Activated CD8-positive, alpha-beta memory T cell treated with anti-CD3 and anti-CD28 coated beads for 4 hours (primary cell): ENCODE measurements at places on chromosomes 1 and 21.

DNA sequence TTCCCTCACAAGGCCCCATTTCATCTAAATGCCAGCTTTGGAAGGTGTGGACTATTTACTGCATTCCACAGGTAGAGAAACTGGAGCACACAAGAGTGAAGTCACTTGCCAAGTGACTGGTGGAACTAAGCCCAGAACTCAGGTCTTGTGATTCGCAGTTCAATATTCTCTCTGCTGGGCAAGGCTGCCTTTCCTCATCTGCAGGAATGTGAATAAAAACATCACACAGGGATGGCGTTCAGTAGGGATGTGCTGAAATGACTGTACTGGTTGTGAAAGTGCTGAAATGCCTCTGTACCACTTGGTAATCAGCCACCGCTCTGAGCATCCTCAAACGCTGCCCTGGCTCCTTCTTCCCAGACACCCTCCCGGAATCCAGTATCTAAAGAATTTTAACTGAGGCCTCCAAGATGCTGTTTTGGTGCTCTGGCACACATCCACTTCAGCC is 145.6 kb downstream of the HIVEP3 start:
- no peak for DNase-seq

GRCh38 chr21:26790296-26790695 is 54.9 kb downstream of the ADAMTS1 start:
- no peak for DNase-seq

- no peak for DNase-seq
Measured at GRCh38 chr21:23016617-23017016, 2018.4 kb downstream of the NCAM2 start.

DNA sequence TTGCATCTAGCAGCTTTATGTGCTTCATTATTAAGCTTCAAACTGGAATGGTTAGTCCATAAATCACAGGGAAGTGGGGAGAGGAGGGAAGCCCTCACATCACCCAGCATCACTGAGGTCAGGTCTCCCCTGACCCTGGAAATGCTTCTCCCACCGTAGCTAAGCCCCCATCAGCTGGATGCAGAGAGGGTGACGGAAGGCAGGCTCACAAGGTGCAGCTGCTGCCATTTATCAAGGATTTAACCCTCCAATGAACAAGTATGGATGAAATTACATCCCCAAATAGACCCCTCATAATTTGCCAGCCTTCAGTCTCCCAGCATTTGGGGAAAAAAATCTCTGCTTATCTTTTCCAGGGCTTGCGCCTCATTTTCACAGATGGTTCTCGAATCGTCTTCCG is 60.8 kb downstream of the PGM1 start:
- DNase-seq: no peak

- no peak for DNase-seq
Measured at GRCh38 chr1:31135973-31136600, 70.6 kb upstream of the PUM1 start.

- peak; percentile 35 for DNase-seq
Measured at GRCh38 chr1:199243423-199244061, 604.7 kb downstream of the PTPRC start.

GRCh38 chr1:200625381-200625824 is 4.9 kb upstream of the KIF14 start:
- no peak for DNase-seq
